ENCODE measurements at places on chromosomes 12 and 14. TPM values are rescaled to one million over a fixed set of nuclear protein-coding genes. Genes with fewer than 3 reads are reported as not detected.

Gene HPD
- not detected for total RNA-seq

Gene IL22
- total RNA-seq = 0.64 TPM

Gene SYT1
- total RNA-seq = not detected

GRCh38 chr14:61153431-61153830 is 127.7 kb downstream of the TMEM30B start:
- no peak for DNase-seq

Data from CD8-positive, alpha-beta memory T cell (primary cell).